Smooth muscle cell of the coronary artery (primary cell): ENCODE measurements at places on chromosomes 1 and 21. TPM values are rescaled to one million over a fixed set of nuclear protein-coding genes. Genes with fewer than 3 reads are reported as not detected.

TAS1R1 gene
- 0.12 and 0.15 TPM in 2 replicates for total RNA-seq

ZNF593 gene
- 11.2 and 41.5 TPM in 2 replicates for total RNA-seq

OR2T11 gene
- total RNA-seq = not detected in 2 replicates

SLC30A10 gene
- 0.08 TPM in 1 of 2 replicates, not detected in the other for total RNA-seq

RNU1-4 gene
- 2,564 and 3,022 TPM in 2 replicates for total RNA-seq

SSR2 gene
- total RNA-seq = 445 and 519 TPM in 2 replicates

ITGB2 gene
- total RNA-seq = 0.30 TPM in 1 of 2 replicates, not detected in the other

ITPKB gene
- total RNA-seq = 2.8 and 5.3 TPM in 2 replicates

SNRNP40 gene
- 71.3 and 121 TPM in 2 replicates for total RNA-seq

PGBD5 gene
- total RNA-seq = under 0.01 and 0.59 TPM in 2 replicates

PTPN7 gene
- not detected in 2 replicates for total RNA-seq

SPATA1 gene
- total RNA-seq = 0.15 TPM in 1 of 2 replicates, not detected in the other

AADACL4 gene
- not detected in 2 replicates for total RNA-seq

SHE gene
- under 0.01 and 0.12 TPM in 2 replicates for total RNA-seq

RHBG gene
- total RNA-seq = not detected in 2 replicates

NBPF4 gene
- total RNA-seq = not detected in 2 replicates

TFB2M gene
- 3.6 and 13.5 TPM in 2 replicates for total RNA-seq

WDR64 gene
- not detected in 2 replicates for total RNA-seq

ADPRS gene
- total RNA-seq = 21.9 and 29.8 TPM in 2 replicates

FAM72D gene
- total RNA-seq = 0.68 TPM in 1 of 2 replicates, not detected in the other

SLAMF1 gene
- not detected in 2 replicates for total RNA-seq

SLC45A3 gene
- 0.82 and 5.9 TPM in 2 replicates for total RNA-seq

ZMYND12 gene
- total RNA-seq = 0.15 and 0.59 TPM in 2 replicates

VANGL2 gene
- 1.7 TPM in 1 of 2 replicates, not detected in the other for total RNA-seq

TFF2 gene
- not detected in 2 replicates for total RNA-seq

OR2T35 gene
- not detected in 2 replicates for total RNA-seq

AMY1B gene
- total RNA-seq = not detected in 2 replicates

RUNX3 gene
- total RNA-seq = 0.12 TPM in 1 of 2 replicates, not detected in the other

TSPAN1 gene
- 0.35 and 0.68 TPM in 2 replicates for total RNA-seq

ERG gene
- 1.1 and 1.7 TPM in 2 replicates for total RNA-seq
